GM12878 (cell line): ENCODE measurements at places on chromosomes 4 and X. TPM values are rescaled to one million over a fixed set of nuclear protein-coding genes. Genes with fewer than 3 reads are reported as not detected.

The NMU gene
- polyA plus RNA-seq, result 0.33 TPM in 1 of 2 replicates, not detected in the other

The SASH3 gene
- polyA plus RNA-seq, result 159 and 164 TPM in 2 replicates

The RTL9 gene
- polyA plus RNA-seq, result 0.37 and 1.2 TPM in 2 replicates

The ELOVL6 gene
- polyA plus RNA-seq, result 5.0 and 6.8 TPM in 2 replicates

The ZNF185 gene
- polyA plus RNA-seq, result 0.71 and 0.90 TPM in 2 replicates
